ENCODE measurements at places on chromosomes 7 and 10.

- no peak for DNase-seq
These were observed 542.4 kb downstream of the SORCS3 start for GRCh38 chr10:105183536-105183935.

DNA sequence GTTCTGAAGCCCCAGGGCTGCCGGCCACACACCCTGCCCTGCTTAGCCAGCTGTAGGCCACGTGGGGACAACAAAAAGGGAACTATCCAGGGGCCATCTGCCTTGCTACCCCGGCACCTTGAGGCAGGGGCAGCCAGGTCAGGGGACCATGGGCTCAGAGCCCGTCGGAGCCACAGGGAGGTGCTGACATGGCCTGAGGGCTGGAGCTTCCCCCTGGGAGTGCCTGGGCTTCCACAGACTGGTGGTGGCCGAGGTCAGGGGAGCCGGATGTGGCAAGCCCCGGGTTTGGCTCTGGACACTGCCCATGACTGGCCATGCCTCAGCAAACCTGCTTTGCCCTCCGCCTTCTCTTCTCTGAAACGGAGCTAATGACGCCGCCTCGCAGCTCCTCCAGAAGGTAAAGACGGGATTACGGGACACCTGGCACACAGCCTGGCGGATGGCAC, 178.5 kb downstream of the EBF3 start:
- DNase-seq = no peak

DNA sequence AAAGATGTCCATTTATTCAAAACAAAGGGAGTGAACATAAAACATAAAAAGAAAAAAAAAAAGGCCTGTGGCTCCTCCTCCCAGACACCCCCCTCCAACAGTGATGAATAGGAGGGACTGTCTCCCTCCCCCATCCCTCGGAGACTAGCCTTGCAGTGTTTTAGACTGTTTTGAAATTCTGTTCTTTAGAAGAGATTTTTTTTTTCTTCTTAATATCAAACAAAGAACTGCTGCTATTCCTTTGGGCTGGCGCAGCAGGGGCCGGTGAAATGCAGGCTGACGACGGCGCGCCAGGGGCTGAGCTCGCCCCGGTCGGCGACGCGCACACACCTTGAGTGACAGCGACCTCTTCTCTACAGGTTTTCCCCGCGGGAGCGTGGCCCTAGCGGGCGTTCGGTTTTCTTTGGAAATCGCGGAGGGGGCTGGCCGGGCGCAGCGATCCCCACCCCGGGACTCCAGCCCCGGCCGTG, at the start of gene LANCL2:
Gene LANCL2 (plus strand): TSS at position 133 of the 470 bp plus-strand sequence. CDS start 689 bp downstream, outside the sequence.
- peak; percentile 76 for DNase-seq

DNA sequence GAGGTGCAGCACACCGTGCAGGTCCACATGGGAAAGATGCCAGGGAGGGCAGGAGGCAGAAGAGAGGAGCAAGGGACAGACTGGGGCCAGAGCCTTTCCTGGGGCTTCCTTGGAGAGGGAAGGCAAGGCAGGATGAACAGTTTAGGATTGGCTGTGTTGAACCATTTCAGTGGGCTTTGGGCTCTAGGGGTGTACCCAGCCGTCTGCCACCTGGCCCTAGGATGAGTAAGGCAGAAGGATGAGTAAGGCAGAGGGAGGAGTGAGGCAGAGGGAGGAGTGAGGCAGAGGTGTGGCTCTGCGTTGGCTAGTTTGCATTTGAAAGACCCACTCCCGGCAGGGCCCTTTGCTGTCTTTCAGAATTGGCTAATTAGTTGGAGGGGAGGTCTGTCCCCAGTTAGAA, 31.5 kb upstream of the PRF1 start:
- DNase-seq = no peak

- DNase-seq = no peak
These were observed 758 bp downstream of the TMEM168 start for GRCh38 chr7:112789453-112789816.

GRCh38 chr7:106175507-106175906, 63.4 kb upstream of the SYPL1 start:
- DNase-seq = no peak

- DNase-seq = no peak
These were observed 95.7 kb downstream of the WDFY4 start for GRCh38 chr10:48780341-48780740.

DNA sequence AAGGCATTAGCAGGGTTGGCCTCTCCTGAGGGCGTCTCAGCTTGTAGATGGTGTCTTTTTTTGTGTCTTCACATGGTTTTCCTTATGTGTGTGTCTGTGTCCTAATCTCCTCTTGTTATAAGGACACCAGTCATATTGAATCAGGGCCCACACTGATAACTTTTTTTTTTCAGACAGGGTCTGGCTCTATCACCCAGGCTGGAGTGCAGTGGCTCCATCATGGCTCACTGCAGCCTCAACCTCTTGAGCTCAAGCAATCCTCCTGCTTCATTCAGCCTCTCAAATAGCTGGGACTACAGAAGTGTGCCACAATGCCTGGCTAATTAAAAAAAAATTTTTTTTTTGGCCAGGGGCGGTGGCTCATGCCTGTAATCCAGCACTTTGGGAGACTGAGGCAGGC, 41.3 kb upstream of the KMT2C start:
- no peak for DNase-seq

DNA sequence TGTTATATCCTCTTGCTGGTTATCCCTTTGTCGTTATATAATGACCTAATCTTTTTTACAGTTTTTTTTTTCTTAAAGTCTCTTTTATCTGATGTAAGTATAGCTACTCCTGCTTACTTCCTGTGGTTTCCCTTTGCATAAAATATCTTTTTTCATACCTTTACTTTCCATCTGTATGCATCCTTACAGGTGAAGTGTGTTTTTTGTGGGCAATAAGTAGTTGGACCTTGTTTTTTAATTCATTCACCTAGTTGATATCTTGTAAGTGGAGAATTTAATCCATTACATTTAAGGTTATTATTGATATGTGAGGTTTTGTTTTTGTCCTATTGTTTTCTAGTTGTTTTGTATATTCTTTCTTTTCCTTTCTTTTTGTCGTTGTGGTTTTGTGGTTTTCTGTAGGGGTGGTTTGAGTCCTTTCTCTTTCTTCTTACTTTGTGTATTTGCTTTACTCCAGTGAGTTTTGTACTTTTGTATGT, 168.6 kb downstream of the MLLT10 start:
- DNase-seq = no peak

DNA sequence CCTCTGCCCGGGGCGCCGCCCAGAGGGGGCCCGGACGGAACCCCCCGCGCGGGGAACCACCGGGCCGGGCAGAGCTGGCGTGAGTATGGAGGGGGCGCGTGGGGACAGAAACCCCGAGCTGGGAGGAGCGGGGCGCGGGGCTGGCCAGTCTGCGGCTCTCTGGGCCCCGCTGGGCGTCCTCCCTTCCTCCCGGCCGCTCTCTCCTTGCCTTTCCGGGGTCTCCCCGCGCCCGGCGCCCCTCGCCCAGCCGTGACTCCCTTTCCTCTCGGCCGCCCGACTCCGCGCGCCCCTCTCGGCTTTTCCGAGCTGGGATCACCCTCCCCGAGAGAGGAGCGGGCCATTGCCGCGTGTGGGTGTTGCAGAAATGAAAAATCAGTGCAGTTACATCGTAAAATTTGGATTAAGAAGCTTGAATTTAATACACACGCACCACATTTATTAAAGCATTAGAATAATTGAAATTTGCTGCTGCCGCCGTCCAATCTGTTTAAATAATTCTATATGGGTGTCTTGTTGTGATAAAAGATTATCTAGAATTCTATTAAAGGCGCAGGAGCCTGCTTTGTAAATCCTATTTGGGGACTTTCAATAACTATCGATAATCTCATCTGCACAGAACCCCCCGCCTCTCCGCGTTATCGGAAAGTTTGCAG, 9.1 kb downstream of the UNCX start:
- no peak for DNase-seq

DNA sequence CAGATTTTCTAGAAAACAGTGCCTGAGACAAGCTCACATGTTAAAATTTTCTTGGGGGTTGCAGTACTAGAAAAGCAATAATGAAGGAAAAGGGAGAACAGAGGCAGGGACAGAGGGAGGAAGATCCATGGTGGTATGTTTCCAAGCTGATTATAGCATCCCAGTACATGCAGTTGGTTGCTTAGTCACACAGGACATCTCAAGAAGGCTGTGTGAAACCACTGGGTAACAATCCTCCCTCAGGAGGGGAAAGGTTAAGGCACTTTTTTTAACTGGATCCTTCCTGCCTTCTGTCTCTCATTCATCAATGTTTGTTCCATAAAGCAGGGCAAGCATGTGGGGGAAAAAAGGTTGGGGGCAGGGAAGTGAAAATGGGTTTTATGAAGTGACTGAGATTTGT, 6.1 kb upstream of the IMMP2L start:
- DNase-seq = no peak

GRCh38 chr7:33157311-33157710, 27.9 kb downstream of the BBS9 start:
- no peak for DNase-seq

DNA sequence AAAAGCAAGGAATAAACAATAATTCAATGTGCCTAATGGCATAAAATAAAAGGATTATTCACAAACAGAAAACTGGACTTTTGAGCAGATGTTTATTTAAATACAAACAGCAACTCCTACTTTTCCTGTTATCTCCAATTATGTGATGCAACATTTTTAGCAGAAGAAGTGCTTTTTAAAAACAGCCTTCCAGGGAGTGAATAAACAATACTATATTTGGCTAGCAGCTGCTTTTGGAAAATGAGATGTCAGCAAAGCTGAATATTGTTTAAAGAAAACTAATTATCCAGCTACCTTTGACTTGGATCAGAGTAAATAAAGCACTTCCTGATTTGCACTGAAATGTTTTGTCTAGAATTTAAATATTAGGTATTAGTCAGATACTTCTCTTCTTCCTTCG, 23.2 kb downstream of the CDK1 start:
- DNase-seq = no peak

- DNase-seq = no peak
These were observed 87.3 kb downstream of the EVX1 start for GRCh38 chr7:27329909-27330308.

- no peak for DNase-seq
These were observed 10.7 kb downstream of the LUC7L2 start for GRCh38 chr7:139370301-139370942.

DNA sequence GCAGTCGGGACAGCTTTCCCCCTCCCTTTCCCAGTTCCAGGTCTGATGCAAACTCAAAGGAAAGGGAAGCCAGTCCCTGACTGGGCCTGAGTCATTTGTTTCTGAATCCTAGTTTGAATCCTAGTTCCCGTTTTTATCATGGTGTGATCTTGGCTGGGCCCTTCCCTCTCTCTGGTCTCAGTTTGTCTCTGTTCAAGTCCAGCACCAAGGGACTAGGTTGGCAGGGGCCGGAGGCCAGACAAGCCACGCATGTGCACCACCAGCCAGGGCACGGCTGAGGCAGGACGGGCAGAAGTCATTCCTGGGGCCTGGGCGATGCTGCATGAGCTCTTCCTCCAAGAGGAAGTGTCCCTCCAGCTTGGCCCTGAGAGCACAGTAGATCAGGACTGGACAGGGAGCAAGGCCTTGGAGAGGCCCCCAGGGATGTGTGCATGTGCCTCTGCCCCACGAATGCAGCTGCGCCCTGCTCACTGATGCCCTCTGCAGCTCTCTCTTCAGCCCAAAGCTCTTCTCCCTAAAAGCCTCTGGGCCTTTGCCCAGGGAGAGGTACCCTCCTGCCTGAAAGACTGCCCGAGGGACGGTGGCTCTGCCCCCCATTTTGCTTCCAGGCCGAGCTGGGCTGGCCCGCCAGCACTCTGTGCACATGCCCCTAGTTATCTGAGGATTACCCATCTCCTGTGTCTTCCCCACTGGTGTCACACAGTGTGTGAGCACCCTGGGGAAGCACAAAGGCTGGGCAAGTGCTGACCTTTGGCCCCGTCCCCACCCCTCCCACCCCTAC, 86.7 kb downstream of the ZMIZ1 start:
- no peak for DNase-seq
